HuH-7.5 (cell line): ENCODE measurements at places on chromosomes 2 and 18.

DNA sequence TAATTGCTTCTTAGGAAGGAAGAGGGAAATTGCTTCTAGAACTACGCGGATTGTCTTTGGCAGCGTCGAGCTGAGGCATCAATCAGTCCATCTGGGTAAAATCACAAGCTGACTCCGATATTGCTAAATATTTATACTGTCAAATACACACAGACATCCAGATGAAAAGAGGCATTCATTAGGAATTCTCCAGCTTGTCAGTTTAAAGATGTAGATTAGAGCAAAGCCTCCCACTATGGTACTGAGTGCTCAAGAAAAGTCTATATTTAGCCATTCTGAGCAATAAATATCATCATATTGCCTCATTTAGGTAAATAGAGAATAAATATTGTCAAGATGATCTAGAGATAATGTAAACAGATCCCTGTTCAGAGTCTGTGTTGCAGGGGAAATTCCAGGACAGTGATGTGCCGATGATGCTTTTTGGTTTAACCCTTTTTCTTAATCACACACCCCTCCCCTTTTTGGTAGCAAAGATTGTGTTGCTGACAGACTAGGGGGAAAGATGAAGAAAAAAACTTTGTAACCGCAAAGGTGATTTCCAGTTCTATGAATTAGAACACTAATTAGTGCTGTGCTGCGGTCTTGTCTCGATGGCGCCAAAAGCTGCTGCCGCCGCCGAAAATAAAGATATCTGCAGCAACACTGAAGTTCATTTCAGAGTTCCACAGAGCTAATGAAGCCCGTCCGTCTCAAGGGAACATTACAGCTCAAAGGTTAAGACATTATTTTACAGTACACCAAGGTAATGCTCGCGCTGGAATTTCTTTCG is 171.8 kb downstream of the PTGR3 start:
- DNase-seq: no peak

DNA sequence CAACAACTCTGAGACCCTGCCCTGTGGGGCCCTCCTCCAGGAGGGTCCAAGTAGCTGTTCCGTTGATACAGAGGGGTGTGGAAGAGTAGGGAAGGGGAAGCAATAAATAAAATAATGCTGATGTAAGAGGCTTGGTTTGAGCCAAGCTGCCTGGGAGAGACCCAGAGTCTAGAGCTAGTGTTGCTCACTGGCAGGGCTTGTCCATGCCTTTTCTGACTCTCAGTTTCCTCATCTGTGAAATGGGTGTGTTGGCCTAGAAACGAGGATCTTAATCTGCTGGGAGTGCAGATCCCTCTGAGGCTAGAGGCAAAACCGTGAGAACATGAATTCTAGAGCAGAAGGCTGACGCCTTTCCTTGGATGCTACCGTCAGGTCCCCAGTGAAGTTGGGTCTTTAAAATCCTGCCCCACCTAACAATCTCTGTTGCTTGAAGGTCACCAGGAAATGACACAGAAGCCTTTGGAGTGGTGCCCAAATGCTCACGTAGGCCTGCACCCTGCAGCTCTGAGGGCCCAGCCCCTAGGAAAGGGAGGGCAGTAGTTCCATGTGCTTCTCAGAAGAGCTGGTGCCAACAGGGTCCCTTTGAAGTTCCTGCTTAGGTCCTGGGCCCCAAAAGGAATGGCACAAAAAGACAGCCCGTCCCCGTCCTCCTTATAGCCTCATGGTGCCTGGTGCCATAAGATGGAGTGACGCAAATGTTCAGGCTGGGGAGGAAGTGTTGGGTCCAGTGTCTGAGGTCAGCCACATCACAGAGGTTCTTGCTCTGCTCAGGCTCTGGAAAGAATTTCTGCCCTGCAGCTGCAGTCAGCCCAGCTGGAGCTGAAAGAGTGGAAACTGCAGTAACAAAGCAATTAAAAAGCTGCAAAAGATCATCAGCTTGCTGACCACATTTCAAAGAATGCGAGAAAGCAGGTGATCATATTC is 73.2 kb upstream of the SMAD2 start:
- DNase-seq: no peak

DNA sequence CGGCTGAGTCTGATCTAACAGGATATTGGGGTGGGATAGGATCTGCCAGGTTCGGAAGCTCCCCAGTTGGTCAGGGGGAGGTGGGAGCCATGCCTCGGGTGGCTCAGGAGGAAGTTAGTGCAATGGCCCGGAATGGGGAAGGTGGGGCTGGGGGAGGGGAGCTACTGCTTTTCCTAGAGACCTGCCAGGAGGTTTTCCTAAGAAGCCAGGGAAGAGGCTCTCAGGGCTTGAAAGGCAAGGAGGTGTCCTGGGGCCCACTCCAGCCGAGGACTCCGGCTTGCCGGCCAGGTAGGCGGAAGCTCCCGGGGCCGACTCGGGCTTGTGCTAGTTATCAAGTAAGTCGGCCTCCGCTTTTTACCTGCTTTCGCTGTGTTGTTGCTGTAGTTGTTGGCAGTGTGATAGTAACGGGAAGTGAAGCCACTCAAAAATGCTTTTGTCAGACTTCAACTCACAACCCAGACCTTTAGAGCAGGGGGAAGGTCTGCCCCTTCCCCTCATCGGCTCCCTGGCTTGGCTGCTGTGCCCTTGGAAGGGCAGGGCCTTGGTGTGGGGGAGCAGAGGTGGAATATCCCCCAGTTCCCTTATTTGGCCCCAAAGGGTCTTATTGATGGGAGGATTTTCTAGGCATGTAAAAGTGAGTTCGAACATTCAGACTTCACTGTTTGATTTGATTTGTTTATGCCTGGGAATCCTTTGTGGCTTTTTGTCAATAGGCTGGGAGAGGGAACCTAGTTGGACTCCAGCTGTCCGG is 5.4 kb downstream of the GDF7 start:
- no peak for DNase-seq

GRCh38 chr18:52219102-52219501 is 120.9 kb upstream of the DCC start:
- no peak for DNase-seq

GRCh38 chr2:178287652-178288344 is 93.5 kb downstream of the OSBPL6 start:
- no peak for DNase-seq

DNA sequence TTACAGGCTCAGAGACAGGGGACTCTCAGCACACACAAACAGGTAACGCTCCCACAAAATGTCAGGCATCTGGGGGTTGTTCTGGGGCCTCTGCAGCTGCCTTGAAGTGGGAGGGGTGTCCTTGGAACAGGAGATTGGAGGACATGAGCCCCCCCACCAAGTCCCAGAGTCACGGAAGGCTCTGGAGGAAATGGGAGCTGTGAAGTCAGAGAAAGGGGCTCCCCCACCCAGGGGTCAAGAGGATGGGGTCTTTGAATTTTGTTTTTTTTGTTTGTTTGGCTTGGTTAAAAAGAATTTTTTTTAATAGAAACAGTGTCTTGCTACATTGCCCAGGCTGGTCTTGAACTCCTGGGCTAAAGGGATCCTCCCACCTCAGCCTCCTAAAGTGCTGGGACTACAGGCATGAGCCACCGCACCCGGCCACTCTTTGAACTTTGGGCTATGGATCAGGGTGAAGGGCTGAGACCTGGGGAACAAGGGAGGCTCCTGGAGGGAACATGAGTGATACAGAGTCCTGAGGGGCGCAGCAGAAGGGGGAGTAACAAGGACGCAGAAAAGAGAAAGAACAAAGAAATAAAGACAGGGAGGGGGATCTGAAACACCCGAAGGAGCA is 46.8 kb downstream of the TNS1 start:
- no peak for DNase-seq

GRCh38 chr2:46982351-46983064 is 66.9 kb upstream of the MCFD2 start:
- DNase-seq: no peak

DNA sequence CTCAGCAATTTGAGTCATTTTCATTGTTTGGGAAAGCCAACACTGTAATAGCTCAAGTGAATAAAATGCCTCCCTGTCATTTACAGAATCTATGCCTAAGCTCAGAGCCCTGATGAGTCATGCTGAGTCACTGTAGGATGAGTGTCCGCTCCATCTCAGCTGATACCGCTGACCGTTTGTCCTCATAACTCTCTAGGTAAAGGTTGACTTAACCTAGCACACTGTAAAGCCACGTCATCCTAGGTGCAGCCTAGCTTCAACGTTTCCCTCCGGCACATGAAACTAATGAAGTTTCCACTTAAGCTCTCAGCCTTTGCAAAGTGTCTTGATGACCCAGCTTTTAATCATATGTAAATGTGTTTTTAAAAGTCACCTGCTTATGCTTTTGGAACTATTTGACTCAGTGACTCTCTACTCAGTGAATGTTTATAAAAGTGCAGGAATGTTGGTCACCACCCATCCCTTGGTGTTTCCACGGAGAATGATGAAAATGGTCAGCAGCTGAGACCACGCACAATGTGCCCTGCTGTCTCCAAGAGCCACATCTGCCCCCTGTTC is 154.0 kb downstream of the PMAIP1 start:
- no peak for DNase-seq

DNA sequence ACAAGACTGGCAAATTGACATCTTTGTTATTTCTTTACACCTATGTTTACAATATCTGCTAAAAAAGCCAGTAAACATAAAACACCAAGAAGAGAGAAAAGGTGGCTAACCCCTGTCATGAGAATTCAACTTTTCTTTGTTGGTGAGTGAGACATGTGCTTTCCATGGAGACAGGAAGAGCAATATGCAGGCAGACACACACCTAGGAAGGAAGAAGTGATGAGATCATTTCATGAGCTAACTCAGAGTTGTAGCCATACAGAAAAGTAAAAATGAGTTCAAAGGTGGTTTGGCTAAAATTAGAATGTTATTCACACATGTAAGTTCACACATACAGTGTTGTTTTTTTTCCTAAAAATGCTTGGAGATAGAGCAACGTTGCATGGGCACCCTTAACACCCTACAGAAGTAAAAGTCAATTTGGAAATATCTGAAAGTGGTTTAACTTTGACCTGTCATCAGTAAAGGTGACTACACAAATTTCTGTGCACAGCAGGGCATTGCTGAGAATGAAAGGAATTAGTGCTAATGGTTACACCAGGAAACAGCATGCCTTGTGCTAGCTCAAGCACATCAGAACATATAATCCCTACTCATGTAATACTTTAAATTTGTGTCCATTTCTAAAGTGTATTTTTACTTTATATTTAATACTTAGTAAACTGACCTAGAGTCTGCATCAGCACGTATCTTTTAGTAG is 557.6 kb downstream of the CBLN2 start:
- DNase-seq: no peak

GRCh38 chr2:232376260-232376659 is 2.3 kb upstream of the ALPP start:
- no peak for DNase-seq

DNA sequence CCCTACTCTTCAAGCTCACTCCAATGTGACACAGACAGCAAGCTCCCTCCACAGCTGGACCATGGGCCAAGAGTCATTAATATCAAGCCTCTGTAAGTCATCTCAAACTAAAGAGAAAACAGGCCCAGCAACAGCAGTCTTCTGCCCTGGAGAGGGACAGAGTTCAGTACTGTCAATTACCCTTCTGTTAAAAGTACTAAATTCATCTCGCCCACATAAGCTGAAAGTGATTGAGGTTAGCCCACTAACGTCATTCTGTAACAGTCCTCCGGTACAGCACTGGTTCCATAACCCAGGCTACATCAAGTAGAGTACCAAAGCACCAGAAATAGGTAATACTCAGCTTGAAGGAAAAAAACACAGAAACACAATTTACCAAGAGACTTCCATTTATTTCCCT is 25.9 kb downstream of the THADA start:
- DNase-seq: no peak

- no peak for DNase-seq
Observed at GRCh38 chr18:57947117-57947516, 96.9 kb upstream of the NEDD4L start.

DNA sequence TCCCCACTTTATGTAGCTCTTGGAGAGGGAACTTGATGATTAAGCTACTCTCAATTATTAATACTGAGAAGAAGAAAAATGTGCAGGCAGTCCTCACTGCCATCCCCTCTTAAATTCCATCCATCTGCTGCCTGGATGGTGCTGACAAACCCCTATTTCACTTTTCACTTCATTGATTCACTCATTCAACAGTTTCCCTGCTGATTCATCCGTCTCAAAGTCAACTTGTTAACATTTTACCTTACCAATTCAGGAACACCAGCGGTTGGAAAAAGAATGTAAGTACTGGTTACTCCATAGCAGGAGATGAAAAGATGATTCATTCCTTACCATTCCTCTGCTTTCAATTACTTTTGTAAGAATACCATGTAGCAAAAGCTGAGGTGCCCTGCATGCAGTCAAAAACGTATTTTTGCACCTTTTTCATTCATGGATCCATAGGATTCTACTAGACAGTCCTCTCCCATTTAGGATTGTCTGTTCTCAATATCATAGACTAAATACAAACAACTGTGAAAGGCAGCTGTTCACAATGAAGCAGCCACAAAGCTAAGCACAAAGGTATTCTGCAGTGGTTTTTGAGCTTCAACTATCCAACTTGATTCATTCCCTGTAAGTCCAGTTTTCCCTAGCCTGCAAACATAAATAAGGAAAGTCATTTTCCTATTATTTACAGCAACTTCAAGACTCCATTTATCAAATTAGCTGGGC is 262.0 kb downstream of the MREG start:
- DNase-seq: no peak

DNA sequence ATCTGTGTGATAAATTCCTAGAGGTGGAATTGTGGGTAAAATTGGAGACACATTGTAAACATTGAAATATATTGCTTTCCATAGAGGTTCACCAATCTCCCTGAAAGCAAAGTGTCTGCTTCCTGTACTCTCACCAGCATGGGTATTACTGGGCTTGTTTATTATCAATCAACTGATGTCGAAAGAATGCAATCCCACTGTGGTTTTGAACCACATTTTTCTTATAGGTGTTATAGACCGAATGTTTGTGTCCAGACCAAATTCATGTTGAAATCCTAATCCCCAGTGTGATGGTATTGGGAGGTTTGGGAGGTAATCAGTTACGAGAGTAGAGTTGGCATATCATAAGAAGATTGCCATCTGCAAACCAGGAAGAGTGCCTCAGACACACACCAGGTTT is 1212.4 kb downstream of the LRP1B start:
- no peak for DNase-seq

DNA sequence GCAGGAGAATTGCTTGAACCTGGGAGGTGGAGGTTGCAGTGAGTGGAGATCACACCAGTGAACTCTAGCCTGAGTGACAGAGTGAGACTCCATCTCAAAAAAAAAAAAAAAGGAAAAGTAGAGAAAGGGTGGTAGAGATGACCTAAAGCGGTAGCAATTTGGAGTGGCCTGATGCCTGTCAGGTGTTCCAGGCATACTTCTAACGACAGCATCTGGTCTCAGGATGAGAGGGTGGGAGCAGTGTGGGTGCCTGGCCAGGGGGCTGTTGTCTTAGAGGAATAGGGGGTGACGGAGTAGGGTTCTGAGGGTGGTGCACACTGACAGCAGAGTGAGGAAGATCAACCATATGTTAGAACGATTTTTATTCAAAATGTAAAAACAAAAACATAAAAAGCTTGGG is 21.8 kb downstream of the ZNF236 start:
- no peak for DNase-seq

DNA sequence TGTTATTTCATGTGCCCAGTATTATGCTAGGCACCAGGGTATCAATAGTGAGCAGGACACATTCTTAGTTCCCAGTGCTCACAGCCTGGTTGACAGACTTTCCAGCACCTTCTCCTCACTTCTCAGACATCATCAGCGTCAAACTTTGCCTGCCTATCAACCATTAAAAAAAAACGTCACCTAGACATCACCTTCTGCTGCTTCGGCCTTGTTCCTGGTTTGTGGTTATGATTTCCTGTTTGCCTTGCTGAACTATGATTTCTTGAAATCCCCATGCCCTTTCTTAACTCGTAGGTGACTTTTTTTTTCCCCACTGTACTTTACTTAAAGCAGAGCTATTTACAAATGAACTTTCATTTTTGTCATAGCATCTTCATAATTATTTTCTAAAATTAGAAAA is 60.4 kb upstream of the NABP1 start:
- DNase-seq: no peak

- no peak for DNase-seq
Observed at GRCh38 chr2:174012347-174013314, 47.5 kb upstream of the SP3 start.
